ENCODE measurements at places on chromosomes 6 and 20. TPM values are rescaled to one million over a fixed set of nuclear protein-coding genes. Genes with fewer than 3 reads are reported as not detected.

DNA sequence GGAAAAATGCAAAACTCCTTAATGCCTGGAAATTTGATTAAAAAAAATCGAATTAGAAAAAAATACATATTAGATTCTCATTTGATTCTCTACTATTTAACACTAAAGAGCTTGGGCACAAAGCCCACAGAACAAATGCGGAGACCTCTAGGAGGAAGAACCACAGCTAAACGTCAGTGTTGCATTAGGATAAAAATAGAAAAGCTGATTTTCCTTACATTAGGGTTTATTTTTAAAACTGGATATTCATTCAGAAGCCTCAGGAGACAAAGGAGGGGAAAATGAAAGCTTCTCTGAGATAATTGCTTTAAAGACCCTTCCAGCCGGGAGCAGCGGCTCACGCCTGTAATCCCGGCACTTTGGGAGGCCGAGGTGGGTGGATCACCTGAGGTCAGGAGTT is 77.3 kb downstream of the ECT2L start:
- no peaks in the 10 kb centered on the region for H3K36me3 ChIP-seq
- no peak for DNase-seq
- H3K4me3 ChIP-seq = no peak overlapping the region
- H3K27ac ChIP-seq = no peak overlapping the region

- H3K36me3 ChIP-seq = no peaks in the 10 kb centered on the region
- no peak overlapping the region for H3K4me3 ChIP-seq
- no peaks in the 10 kb centered on the region for H3K27me3 ChIP-seq
- no peak for DNase-seq
- no peaks in the 10 kb centered on the region for H3K4me1 ChIP-seq
Measured at GRCh38 chr6:43760210-43761168, 9.5 kb upstream of the VEGFA start.

GRCh38 chr6:148593813-148594170 is 153.0 kb upstream of the UST start:
- H3K27ac ChIP-seq = no peak overlapping the region
- H3K4me1 ChIP-seq = peaks cover 4% of the 10 kb centered on the region
- no peaks in the 10 kb centered on the region for H3K27me3 ChIP-seq
- no peak overlapping the region for H3K4me3 ChIP-seq

DNA sequence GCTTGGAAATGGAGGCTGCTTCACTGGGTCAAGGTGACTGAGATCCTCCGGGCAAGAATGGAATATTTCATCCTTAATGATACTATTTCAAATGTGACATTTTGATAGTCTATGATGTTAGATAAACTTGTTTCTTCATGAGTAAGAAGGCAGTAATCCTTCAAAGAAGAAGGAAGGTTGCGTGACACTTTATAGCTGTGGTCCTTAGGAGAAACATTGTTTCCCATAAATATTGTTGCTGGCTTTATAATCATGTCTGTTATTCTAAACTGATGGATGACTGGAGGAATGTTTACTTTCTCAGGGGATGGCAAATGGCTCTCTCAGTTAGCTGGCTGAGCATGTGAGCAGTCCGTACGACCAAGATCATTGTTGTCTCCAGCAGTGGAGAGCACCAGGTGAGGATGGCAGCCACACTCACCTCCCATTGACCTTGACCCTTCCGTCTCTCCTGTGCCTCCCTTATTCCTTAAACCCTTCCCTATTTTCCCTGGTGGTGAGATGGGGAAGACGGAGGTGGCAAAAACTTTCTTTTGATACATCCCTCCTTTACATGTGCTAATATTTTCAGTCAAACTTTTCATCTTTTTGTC is 171.2 kb upstream of the OLIG3 start:
- no peak overlapping the region for H3K27ac ChIP-seq
- H3K4me1 ChIP-seq = no peaks in the 10 kb centered on the region
- H3K27me3 ChIP-seq = no peaks in the 10 kb centered on the region
- DNase-seq = no peak

- H3K36me3 ChIP-seq = no peaks in the 10 kb centered on the region
- H3K4me3 ChIP-seq = no peak overlapping the region
- DNase-seq = no peak
- H3K27ac ChIP-seq = no peak overlapping the region
- peaks cover 25% of the 10 kb centered on the region for H3K27me3 ChIP-seq
Measured at GRCh38 chr20:46285740-46286139, 22.6 kb downstream of the CDH22 start.

DNA sequence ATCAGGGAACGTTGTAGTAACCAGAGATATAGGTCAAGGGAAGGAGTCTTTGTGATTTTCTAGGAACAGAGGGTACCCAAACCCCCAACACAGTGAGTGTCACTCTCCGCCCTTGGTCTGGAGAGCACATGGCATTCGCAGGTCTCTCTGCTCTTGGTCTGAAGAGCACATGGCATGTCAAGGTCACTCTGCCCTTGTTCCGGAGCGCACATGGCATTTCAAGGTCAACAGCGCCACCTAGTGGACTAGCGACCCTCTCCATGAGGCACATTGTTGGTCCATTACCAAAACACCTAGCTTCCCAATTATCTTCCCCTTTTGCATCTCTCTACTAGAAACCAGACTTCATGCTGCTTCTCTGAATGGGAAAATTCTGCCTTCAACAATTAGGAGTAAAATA is 260.0 kb downstream of the C6orf118 start:
- H3K4me3 ChIP-seq = no peak overlapping the region
- no peak for DNase-seq
- H3K36me3 ChIP-seq = no peaks in the 10 kb centered on the region
- H3K27me3 ChIP-seq = no peaks in the 10 kb centered on the region
- H3K4me1 ChIP-seq = no peaks in the 10 kb centered on the region

DNA sequence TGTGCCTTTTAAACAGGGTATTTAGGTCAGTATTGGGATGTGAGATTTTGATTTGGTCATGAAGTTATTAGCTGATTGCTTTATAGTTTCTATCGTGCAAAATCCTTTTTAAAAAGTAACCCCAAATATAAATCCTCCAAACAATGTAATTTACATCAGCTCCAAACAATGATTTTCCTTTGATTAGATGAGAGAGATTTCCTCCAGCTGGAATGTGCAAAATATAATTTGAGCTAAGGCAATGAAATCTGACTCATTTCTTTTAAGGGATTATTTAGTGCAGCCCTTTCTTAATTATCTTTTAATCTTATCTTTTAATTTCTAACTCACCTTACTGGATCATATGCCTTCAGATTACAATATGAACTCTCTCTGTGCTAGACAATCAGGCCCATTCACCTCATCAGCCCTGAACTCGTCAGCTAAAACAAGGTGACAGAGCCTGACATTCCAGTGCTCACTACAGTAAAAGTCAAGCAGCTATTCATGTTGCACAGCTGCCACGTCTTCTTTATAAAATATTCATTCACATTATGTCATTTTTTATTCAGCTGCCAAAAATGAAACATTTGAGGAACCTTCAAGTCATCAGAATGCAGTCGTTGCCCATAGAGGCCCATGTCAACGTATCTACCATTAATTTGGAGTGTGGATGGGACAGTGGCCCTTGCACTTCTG is 440.1 kb downstream of the CBLN4 start:
- H3K36me3 ChIP-seq = no peaks in the 10 kb centered on the region
- DNase-seq = no peak
- no peaks in the 10 kb centered on the region for H3K27me3 ChIP-seq

The GINS1 gene
- total RNA-seq = 3.6 TPM

DNA sequence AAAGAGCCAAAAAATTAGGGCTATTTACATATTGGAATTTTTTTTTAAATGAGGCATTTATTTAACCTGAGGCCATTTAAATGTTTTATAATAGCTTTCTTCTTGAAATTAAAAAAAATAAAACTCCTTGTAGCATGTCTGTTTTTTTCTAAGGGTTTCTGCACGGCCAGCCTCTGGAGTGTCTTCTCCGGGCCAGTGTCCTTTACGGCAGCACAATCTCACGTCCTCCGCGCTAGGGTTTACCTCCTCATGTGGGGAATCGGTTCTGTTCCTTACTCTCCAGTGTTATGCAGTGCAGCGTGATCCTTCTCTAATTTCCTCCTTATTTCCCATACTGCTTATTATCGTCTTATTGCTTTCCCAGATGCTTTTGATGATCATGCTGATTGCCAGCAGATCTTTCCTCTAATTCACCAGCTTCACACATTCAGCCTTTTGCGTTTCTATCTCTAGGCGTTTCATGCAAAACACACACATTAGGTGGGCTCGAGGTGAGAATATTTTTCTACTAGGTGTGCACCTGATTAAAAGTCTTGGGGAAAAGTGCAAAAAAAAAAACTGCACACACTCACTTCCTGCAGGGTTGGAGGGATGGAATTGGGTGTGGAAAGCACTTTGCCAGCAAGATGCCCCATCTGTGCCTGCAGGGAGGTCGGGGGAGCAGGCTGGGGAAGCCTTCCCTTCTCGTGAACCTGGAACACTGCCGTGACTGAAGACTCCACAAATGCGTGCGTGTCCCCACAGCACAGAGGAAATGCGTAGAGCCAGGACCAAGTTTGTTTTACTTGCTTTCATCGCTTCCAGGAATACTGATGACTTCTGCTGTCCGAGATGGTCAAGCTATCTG is 56.1 kb downstream of the PSMG4 start:
- DNase-seq = no peak
- H3K27ac ChIP-seq = no peak overlapping the region
- H3K4me3 ChIP-seq = no peak overlapping the region
- no peaks in the 10 kb centered on the region for H3K36me3 ChIP-seq

All from B cell (primary cell).